CD8-positive, alpha-beta memory T cell (primary cell): ENCODE measurements at places on chromosomes 12 and 14.

GRCh38 chr12:69720750-69721149 lies 17.9 kb upstream of the RAB3IP start:
- H3K36me3 ChIP-seq = no peaks in the 10 kb centered on the region
- H3K27ac ChIP-seq = no peak overlapping the region
- H3K27me3 ChIP-seq = no peaks in the 10 kb centered on the region
- H3K4me1 ChIP-seq = no peaks in the 10 kb centered on the region

DNA sequence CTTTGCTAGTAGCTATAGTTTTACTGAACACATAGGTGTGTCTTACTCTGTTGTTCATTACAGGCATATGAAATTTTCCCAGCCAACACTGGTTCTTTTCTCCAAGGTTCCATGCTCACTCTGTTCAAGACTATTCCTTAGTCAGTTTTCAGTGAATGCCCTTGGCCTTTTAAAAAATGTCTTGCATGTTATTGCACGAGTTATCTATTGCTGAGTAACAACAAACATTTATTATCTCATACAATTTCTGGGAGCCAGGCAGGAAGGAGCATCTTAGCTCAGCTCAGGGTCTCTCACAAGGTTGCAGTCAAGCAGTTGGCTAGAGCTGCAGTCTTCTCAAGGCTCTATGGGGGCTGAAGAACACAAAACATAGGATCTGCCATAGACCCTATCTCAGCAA lies 223.5 kb downstream of the BTG1 start:
- H3K4me1 ChIP-seq = peaks cover 13% of the 10 kb centered on the region
- no peak overlapping the region for H3K27ac ChIP-seq
- DNase-seq = no peak
- no peaks in the 10 kb centered on the region for H3K27me3 ChIP-seq
- H3K36me3 ChIP-seq = no peaks in the 10 kb centered on the region
- no peak overlapping the region for H3K4me3 ChIP-seq

DNA sequence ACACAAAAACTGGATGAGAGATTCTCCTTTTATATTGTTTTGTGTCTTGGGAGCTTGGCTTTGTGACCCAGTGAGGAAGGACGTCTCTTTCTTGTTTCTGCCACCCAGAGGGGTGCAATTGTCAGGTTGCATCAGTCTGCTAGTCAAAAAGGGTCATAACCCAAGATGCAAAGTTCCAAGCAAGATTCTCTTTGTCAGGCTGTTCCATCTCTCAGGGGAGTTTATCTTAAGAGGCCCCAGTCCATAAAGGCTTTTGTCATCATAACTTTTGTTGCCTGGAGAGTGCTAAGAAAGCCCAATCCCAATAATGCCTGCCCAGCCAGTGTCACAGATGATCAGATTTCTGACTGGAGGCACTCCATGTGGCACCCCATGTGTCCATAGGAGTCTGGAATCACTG lies 444.9 kb downstream of the TRHDE start:
- H3K4me1 ChIP-seq = no peaks in the 10 kb centered on the region
- no peak overlapping the region for H3K4me3 ChIP-seq
- no peaks in the 10 kb centered on the region for H3K36me3 ChIP-seq

GRCh38 chr14:80054020-80054419 lies 157.3 kb downstream of the DIO2 start:
- H3K27me3 ChIP-seq = no peaks in the 10 kb centered on the region
- no peak overlapping the region for H3K4me3 ChIP-seq
- DNase-seq = no peak
- H3K36me3 ChIP-seq = no peaks in the 10 kb centered on the region
- no peak overlapping the region for H3K27ac ChIP-seq

GRCh38 chr14:52844262-52845060 lies 53.1 kb upstream of the GNPNAT1 start:
- H3K27ac ChIP-seq = no peak overlapping the region
- H3K27me3 ChIP-seq = no peaks in the 10 kb centered on the region
- no peaks in the 10 kb centered on the region for H3K36me3 ChIP-seq
- no peak overlapping the region for H3K4me3 ChIP-seq
- no peaks in the 10 kb centered on the region for H3K4me1 ChIP-seq

DNA sequence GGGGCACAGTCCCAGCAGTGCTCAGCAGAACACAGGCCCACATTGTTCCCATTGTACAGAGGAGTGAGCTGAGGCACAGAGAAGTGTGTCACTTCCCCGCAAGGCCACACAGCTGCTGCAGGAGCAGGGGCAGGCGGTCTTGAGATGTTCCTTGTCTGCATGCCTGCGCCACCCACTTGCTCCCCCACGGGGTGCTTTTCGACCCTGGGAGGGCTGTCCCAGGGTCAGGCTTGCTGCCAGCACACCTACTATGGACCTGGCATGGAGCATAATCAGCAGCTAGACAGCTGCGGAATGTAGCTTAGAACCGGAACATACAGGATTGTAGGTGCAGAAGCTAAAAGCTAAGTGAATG lies 7.8 kb upstream of the EP400 start:
- no peak overlapping the region for H3K4me3 ChIP-seq
- no peaks in the 10 kb centered on the region for H3K4me1 ChIP-seq
- DNase-seq = no peak
- H3K27me3 ChIP-seq = no peaks in the 10 kb centered on the region
- no peak overlapping the region for H3K27ac ChIP-seq

DNA sequence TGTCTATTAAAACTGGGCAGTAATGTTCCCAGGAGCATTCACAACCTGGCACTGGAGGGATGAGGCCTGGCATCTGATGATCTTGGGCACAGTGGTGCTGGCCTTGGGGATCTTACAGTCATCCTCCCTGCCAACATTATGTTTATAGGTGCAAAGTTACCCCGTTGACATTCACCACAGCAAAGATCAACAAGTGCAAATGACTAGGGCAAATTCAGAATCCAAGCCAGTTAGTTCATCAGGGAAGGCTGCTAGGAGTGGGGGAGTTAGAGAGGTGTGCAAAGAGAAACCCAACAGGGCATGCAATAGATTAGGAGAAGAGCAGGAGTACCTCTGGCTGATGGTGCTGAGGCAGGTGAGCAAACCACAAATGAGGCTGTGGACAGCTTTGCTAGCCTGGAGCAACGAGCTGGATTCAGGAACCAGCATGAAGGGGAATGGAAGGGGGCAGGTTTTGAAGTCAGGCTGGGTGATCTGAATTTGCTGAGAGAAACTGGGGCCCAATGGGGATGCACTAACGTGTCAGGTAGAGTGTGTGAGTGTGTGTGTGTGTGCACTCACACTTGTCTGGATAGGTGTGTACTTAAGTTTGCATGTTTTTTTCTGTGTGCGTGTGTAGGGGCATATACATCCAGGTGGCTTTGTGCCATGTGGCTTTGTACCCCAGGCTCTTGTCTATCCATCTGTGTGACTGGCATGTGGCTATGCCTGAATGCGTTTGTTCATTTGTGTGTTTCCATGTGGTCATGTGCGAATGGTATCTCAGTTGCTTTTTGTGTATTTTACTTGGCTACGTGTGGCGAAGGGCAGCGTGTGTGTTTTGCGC lies 1.6 kb downstream of the CISTR start:
- peaks cover 29% of the 10 kb centered on the region for H3K27me3 ChIP-seq
- no peaks in the 10 kb centered on the region for H3K36me3 ChIP-seq
- H3K4me1 ChIP-seq = peaks cover 17% of the 10 kb centered on the region
